Activated CD4-positive, alpha-beta T cell treated with anti-CD3 and anti-CD28 coated beads, Interleukin-10, Interleukin-2, amounts not matched to agents 100 ng/mL and 50 ng/mL, durations not matched to agents 16 hours and 8 hours (primary cell): ENCODE measurements at places on chromosomes 5 and 9.

DNA sequence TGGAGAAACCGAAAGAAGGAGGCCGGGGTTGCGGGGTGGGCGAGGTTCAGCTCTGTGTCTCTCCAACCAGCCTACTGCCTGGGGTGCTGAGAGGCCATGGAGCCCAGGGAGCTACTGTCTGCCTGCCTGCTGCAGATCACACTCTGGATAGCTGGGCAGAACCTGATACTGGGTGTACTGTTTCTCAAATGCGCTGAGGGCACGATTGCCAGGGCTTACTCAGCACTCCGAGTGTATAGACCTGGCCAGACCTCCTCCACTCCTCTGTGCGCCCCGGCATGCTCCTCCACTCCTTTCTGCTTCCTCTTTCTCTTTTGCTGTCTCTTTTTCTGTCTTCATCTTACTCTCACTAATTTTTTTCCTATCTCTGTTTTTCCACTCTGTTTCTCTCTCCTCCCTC is 215.1 kb downstream of the PAPPA start:
- no peak for DNase-seq

DNA sequence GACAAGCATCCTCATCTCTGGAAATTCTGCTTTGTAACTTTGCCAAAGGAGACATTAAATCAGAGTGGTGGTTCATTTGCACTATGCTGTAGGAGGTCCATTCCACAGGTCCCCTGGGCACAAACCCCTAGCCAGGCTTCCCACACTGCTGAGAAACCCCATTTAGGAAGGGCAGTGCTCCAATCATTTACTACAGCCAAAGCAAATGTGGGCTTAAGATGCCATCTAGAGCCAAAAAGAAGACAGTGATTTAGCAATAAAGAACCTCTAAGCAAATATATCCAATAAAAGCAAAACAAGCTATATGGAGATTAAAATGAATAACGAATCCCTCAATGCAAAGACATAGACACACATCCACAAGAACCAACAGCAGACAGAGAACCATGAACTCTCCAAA is 129.0 kb upstream of the ALDH1B1 start:
- no peak for DNase-seq

DNA sequence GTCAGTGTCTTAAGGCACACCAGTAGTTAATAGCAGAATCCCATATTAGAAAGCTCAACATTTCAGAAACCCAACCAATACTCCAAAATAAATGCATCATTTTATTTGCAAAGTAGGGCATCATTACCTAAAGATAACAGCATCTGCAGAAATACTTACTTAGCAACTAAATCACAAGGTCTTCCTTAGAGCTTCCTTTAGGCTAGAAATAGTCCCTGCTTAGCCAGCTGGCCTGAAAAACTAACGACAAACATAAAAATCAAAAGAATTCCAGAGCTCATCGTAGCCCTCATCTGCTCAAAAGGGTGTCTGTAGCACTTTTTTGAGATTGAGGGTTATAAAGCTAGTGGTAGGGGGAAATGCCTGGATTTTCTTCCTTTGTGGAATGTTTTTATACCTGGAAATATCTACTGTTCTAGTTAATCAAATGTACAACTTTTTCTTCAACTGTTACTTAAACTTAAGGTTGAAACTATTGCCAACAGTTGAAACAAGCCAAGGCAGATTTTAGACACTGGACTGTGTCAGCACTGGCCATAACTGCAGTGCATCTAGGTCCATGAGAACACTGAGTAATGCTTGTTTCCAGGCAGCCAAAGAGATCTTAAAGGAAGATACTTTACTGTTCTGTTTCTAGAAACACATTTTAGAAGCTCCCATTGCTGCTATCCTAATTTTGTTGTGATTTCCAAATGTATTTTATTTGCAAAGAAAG is 129.4 kb upstream of the RASA1 start:
- DNase-seq = no peak

DNA sequence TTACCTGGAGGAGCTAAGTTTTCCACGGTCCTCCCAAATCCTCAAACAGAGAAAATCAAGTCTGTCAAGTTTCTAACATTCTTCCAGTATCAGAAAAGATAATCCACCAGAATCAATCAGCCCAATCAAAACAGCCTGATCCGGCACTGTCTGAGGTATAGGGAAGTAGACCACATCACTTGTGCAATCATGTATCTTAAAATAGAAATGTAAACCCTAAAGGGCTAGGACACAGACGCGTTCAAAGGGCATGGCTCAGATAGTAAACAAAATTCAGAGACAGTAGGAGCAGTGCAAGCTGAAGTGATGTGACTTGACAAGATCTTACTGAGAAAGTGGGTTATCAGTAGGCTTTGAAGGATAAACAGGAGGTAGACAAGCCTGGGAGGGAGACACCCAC is 252.4 kb upstream of the DAPK1 start:
- no peak for DNase-seq

DNA sequence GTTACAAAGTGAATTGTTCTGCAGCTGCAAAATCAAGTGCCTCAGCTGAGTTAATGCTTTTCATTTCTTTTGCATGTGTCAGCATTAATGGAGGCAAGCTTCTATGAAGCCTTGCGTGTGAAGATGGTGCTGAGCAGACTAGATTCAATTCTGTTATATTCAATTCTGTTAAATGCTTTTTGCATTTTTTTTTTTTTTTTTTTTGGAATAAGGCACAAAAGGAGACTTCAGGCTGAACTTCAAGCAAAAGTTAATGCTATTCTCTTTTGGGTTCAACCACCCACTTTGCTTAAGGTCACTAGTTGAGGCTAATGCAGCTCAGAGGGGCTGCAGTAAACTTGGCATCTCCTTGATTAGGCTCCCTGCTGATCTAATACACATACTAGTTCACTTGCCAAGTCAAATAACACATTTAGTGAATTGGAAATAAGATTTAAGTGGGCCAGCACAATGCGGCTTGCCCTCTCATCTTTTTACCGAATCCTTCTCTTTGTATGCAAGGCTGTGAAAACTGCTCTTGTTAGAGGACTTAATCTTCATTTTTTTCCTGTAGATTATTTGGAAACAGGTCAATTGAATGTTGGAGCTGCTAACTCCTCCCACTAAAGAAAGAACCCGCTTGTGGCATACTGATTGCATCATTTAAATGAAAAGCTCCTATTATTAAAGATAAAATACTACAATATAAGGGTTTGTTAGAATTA is 1020.2 kb downstream of the NR2F1-AS1 start:
- no peak for DNase-seq

DNA sequence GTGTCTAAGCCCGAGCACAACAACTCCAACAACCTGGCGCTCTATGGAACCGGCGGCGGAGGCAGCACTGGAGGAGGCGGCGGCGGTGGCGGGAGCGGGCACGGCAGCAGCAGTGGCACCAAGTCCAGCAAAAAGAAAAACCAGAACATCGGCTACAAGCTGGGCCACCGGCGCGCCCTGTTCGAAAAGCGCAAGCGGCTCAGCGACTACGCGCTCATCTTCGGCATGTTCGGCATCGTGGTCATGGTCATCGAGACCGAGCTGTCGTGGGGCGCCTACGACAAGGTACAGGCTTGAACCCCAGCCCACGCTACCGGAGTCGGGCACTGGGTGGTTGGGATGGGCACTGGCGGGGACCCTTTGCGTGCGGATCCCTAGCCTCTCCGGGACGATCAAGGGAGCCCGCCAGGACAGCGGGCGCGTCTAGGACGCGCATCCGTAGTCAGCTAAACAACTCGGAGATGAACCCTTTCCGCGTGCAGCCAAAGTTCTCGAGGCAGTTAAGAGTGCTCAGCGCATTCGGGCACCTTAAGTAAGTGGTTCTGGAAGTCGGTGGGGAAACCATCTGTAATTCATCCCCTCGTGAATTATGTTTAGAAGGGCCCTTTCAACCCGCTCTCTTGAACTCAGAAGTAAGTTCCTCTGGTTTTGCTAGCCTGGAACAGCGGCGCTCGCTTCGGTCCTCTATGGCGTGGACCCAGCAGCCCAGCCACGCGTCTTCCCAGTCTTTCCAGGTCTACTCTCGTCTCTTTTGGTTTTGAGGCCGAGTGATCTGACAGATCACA is 1.3 kb downstream of the KCNN2 start:
- no peak for DNase-seq

DNA sequence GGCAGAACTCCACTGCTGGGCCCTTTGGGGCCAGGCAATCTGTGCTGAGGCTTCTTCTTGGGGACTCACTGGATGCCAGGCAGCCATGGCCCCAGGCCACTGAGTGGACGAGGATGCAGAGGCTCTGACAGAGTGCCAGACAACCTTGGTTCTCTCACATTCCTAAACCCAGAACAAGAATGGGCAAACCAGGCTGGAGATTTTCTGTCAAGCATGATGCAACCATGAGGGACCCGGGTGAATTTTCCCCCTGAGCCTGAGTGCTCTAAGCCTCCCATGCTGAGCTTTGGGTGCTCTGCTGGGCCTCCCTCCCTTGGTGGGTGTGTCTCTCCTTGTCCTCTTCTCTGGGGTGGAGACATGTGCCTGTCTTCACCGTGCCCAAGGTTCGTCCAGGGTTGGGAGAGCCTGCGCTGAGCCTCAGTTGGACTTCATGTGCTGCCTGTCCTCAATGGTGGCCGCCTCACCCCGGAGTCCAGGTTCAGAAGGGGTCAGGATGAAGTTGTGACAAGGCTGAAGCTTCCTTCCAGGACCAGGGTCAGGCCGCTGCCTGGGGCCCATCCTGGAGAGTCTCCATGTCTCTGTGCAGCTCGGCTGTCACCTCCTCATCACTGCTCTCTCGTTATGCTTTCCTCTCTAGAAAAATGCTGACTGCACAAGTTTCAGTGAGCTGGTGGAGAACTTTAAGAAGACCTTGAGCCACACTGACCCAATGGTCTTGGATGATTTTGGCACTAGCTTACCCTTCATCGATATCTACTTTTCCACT is 24.1 kb downstream of the PITX1 start:
- DNase-seq = no peak

DNA sequence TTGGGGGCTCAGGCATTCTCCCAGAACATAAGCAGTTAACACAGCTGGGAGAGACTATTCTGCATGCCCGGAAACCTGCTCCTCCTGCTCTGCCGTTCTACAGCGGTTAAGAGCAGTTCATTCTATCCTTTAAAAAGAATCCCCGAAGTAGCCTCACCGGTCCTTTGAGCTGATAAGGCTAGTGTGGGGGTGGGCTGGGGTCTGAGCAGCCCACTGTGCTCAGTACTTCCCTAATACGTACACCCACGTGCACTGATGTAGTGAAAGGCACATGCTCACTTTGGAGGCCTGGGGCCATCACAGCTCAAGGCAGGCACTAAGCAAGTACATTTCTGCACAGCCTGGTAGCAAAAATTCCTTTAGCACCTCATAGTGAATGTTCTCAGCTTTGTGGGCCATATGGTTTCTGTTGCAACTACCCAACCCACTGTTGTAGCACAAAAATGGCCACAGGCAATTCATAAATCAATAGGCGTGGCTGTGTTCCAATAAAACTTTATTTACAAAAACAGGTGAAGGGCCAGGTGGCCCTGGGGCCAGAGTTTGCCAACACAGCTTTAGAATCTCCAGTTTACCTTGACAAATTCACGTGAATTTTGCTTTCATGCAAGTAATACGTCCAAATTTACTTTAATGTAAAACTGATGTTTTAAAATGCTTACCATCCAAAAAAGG is 136.4 kb downstream of the ZNF354C start:
- DNase-seq = no peak

- no peak for DNase-seq
Measured at GRCh38 chr5:64838376-64838775, 69.6 kb downstream of the CWC27 start.

DNA sequence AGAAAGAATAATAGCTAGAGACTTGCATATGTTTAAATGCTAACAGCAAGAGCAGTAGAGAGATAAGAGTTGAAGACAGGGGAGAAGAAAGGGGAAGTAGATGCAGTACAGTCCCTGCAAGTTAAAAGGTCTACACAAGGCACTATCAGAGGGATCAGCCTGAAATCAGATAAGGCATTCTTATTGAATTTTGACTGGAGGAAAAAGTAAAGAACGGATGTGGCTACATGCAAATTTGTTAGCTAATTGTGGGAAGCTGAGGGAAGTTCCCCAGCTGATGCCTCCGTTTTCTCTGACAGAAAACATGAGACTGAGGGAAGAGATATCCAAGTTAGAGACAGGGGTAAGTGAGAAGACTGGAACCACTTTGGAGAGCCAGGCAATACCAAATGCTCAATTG is 12.9 kb upstream of the RHOBTB3 start:
- peak; percentile 76 for DNase-seq

DNA sequence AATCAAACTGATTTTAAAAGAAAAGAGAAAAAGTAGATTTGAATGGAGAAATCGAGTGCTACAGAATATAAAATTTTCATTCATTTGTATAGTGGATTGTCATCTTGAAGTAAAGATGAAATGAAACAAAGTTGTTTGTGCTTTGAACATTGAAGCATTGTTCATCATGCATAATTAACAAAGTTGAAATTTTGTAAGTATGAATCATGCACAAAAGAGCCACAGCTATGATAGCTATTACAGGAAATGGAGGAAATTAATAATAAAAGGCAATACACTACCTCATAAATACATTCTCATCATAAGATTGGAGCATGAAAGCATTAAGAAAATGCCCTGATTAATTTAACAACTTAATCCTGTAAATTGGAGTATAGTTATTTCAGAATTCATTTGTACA is 153.4 kb upstream of the TLX3 start:
- DNase-seq = no peak

GRCh38 chr9:105308461-105309341 is 64.2 kb downstream of the SLC44A1 start:
- DNase-seq = no peak

DNA sequence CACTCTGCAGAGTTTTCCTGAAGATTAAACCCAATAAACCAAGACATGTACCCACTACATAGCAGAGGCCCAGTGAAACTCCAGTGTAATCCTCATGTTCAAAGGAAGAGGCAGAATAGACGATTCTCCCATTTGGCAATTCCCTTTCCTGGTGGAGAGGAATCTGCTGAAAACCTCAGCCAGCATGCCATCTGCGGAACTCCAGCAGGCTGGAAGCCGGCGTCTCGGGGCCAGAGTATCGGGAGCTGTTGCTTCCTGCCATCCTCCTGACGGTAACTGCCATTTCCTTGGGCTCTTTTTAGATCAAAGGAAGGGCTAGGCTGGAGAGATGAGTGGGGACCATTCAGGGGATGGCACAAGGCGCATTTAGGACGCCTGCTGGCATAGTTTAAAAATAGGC is 20.5 kb downstream of the NEURL1B start:
- DNase-seq = no peak

- no peak for DNase-seq
Measured at GRCh38 chr5:114658194-114658593, 296.3 kb downstream of the KCNN2 start.

- DNase-seq = no peak
Measured at GRCh38 chr9:133709015-133709611, 29.0 kb downstream of the SARDH start.

GRCh38 chr9:127214421-127215267 is 49.9 kb upstream of the GARNL3 start:
- peak; percentile 68 for DNase-seq

DNA sequence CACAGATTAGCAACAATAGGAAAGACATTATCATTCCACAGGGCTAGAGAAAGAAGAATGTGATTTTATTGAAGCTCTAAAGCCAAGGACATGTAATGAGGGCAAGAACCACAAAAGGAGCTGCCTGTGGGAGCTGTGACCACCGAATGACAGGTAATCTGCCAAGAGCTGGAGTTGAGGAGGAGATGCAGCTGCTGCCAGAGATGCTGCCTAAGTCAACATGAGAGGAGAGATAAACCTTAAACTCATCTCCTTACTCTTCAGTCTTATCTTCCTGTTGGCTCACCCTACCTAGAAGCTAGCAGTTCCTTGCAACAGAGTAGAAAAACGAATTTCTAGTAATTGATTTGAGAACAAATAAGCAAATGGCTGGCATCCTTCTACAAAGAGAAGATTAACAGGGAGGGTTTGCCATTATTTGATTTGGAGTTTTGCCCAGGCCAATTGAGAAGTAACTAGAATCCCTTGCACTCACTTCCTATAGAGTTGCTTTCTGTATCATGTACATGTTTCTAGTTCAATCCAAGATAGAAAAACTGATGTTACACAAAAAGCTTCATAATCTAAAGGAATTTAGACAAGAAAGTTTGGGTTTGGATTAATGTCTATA is 539.2 kb downstream of the TLE1 start:
- DNase-seq = no peak
